ENCODE measurements at places on chromosomes 6 and 20.

GRCh38 chr20:1085492-1086276 lies 32.7 kb upstream of the PSMF1 start:
- no peak for DNase-seq

DNA sequence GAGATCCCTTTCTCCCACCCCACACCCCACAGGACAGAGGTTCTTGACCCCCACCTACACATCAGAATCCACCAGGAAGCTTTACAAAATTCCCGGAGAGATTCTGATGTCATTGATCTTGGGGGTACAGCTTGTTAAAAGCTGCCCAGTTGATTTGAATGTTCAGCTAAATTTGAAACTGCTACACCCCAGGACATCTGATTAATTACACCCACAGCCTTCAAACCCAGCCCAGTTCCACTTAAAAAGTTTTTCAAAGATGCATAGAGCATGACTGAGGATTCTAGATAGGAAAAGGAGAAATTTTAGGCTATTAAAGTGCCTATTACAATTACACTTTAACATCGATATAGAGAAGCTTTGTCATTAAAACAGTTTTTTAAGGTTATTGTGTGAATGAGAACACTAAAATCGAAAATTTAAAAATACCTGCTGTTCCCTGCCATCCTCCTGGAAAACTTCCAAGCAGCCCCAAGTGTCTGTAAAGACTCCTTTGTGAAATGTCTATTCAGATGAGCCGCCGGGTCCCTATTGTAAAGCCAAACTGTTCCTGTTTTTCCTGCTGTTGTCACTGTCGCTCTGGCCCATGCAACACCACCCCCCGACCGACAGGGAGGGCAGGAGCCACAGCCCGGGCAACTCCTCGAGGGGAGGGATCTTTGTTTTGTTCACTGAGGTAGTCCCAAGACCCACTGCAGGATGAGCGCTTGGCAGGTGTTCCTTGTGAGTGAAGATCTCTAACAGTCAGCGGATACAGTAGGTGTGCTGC lies 132.5 kb upstream of the PHACTR3 start:
- DNase-seq: no peak

GRCh38 chr6:101762851-101763250 lies 369.3 kb downstream of the GRIK2 start:
- no peak for DNase-seq

DNA sequence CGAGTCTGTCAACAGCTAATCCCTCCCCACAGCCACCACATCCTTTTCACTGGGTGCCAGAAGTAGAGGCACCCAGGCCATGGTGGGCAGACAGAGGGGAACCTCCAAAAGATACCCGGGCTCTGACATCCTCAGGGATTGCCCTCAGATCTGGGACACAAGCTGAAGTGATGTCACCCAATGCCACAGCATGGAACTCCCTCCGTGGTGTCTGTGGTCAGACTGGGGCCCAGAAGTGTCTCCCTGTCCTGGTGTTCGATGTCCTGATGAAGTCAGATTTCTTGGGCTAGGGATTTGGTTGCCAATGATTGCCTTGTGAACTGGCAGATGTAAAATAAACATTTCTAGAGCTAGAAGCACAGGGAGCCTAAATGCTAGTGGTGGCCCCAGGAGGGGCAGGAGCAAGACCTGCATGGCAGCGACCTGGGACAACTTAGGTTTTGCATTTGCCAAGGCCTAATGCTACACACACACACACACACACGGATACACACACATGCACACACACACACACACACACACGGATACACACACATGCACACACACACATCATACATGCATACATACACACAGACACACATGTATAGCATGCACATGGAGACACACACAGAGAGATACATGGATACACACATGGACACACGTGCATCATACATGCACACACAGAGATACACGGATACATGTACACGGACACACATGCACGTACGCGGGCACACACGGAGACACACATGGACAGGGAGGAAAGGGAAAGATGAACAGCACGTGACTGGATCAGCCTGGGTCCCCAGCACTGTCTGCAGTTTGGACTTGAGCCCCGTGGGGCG lies 221.0 kb downstream of the NFATC2 start:
- DNase-seq: no peak

DNA sequence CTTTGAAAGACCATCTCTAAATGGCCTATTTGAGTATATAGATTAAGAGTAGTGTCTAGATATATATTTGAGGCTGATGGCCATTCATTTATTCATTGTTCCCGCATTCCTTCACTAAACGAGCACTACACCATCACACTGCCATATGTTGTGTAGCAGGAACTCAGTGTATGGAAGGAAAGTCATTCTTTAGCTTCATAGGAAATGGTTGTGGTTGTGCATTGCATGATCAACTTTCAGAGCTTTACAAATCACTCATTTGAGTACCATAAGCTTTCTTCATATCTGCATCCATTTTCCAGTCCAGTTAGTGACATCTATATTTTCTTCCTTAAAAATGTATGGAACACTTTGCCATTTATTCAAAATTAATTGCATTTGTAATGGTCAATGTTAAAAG lies 97.9 kb downstream of the ARID1B start:
- no peak for DNase-seq

GRCh38 chr6:128738112-128738511 lies 144.8 kb upstream of the LAMA2 start:
- no peak for DNase-seq

- no peak for DNase-seq
Measured at GRCh38 chr20:62792940-62793756, 3.1 kb upstream of the MRGBP start.

- DNase-seq: no peak
Measured at GRCh38 chr6:136969433-136969832, 47.3 kb downstream of the SLC35D3 start.

DNA sequence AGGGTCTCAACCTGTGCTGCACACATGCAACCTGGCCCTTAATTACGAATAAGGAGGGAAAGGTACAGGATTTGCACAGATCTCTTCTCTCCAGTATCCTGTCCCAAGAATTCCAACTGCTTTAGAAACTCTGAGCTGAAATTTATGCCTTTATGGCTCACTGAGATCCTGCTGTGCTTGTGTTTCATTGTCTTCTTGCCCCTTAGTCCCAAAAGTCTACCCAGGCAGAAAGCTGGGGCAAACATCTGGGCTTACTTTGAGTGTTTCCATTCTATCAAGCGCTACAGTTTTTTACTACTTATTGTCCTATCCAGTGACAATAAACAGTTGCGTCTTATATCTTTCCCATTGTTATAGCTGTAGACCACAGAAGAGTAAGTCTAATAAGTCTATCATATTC lies 99.7 kb downstream of the LIN28B start:
- no peak for DNase-seq

DNA sequence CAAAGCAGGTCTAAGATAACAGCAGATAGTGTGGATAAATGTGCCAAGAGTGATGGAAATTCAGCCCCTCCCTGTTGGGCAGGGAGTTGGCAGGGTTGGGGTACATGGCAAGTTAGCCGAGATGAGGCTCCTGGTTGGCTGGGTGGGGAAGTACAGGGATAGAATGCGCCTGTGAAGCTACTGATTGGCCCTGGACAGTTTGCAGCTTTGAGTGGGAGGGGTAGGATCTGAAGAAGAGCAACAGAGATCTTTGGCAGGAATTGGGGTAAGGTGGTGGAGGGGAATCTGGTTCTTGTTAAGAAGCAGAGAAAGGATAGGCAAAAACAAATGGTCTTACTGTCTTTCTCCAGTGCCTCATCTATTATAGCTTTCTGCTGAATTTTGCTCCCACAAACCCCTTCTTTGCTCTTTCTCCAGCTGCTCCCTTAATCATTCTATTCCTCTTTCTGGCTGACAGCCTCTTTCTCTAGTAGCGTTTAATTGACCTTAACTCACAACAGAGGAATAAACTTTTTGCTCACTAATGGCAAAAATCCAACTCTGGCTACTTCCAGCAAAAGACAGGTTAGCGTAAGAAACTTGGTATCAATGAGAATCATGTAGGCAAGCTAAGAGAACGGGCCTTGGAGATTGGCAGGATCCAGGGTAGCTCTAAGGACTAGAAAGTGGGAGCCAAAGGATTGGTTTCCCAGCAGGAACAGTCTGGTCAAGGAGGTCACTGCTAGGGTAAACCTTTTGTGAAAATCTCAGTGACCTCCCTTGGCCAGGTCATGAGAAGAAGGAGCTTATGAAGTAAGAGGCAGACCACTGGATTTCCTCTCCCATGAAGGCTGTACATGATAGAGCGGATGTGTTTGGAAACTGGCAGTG lies 86.3 kb upstream of the CARMIL1 start:
- peak; percentile 60 for DNase-seq

DNA sequence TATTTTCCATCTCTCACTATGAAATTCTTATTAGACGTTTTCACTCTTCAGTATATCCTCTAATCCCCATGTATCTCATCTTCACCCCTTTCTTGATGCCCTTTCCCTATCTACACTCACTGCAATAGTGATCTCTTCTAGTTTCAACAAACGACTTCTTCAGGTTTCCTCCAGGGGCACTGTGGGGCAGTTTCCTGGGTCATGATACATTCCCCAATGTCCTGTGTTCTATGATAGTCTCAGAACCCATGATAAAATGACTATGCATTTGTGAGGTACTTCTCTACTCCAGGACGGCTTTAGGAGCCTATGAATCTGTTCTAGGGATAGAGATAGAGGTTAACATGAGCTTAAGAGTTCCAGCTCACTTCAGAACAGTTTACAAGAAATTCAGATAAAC lies 183.3 kb downstream of the FOXC1 start:
- peak; percentile 57 for DNase-seq

- no peak for DNase-seq
Measured at GRCh38 chr6:169998457-169998856, 247.0 kb downstream of the ERMARD start.

- no peak for DNase-seq
Measured at GRCh38 chr6:45483021-45483420, 105.3 kb upstream of the SUPT3H start.

GRCh38 chr6:106334646-106335448 lies 9.3 kb upstream of the ATG5 start:
- DNase-seq: peak; percentile 60

DNA sequence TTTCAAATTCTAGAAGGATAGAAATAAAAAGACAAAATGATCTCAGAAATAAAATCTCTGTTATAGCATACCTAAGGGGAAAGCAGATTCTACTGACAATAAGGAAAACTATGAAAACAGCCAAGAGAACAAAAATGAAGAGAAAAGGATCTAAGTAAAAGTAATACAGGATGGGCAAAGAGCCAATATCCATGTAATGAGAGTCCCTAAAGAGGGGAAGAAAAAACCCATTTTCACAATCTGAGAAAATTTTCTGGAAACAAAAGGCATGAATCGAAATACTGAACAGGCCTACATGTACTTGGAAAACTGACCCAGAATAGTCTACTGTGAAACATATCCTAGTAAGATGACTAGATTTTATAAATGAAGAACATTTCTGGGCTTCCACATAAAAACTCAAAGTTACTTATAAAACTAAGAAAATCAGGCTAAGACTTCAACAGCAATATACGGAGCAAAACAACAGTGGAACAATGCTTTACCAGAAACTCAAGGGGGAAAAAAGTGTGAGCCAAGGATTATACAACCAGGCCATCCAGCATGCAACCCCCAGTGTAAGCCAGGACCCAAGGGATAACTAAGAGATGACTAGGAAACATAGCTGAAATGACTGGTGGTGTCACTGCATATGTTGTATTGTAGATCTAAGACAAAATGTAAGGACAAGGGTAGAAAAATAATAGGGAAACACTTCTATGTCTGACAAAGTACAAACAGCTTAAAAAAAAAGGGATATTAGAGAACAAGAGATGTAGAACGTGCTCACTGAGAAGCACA lies 10.2 kb downstream of the NAPB start:
- no peak for DNase-seq

DNA sequence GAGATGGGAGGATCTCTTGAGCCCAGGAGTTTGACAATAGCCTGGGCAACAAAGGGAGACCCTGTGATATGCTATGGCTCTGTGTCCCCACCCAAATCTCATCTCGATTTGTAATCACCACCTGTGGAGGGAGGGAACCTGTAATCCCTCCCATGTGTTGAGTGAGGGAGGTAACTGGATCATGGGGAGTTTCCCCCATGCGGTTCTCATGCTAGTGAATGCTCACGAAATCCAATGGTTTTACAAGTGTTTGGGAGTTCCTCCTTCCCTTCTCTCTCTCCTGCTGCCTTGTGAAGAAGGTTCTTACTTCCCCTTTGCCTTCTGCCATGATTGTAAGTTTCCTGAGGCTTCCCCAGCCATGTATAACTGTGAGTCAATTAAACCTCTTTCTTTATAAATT lies 3.4 kb downstream of the NUDT3 start:
- no peak for DNase-seq

- no peak for DNase-seq
Measured at GRCh38 chr6:140073456-140073855, 699.0 kb upstream of the CITED2 start.

- no peak for DNase-seq
Measured at GRCh38 chr6:141472162-141472928, 660.4 kb upstream of the GJE1 start.

GRCh38 chr6:33072508-33073100 lies 845 bp downstream of the HLA-DPA1 start:
- no peak for DNase-seq

- no peak for DNase-seq
Measured at GRCh38 chr20:61561111-61561830, 309.2 kb downstream of the CDH4 start.

GRCh38 chr6:143976806-143977349 lies 31.2 kb downstream of the PLAGL1 start:
- no peak for DNase-seq

- no peak for DNase-seq
Measured at GRCh38 chr20:29326376-29327070, 1930.9 kb upstream of the DEFB115 start.

DNA sequence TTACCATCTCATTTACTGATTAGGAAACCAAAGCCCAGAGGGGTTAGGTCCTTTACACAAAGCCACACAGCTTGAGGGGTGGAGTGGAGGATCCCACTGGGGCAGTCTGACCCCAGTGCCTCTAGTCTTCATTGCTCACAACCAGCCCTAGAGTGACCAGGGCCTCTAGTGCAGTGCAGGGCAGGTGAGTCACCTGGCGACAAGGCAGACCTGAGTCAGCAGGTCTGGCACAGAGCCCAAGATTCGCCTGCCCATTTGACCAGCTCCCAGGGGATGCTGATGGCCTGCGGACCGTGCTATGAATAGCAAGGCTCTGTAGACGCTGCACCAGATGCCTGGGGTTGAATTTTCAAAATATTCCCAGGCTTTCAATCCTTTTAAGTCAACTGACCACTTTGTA lies 29.9 kb downstream of the CDH26 start:
- DNase-seq: peak; percentile 62

GRCh38 chr20:22729180-22729579 lies 144.8 kb upstream of the FOXA2 start:
- no peak for DNase-seq

- DNase-seq: no peak
Measured at GRCh38 chr6:36326356-36326995, 10.2 kb downstream of the BNIP5 start.

DNA sequence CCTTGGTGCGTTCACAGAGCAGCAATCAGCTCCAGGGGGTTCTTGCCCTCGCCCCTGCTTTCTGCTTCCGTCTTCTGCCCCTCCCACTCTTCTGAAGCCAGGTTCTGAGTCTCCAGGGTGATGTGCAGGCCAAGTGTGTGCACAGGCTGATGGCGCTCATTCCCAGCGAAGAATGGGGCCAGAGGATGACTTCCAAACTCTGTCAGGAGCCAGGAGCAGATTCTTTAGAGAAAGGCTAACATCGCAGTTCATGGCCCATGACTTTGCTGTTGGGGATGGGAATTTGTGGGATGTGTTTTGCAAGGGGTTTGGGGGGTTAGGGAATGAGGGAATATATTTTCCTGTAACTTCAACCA lies 56.1 kb upstream of the CCN6 start:
- no peak for DNase-seq

Data from ACHN (cell line).